ENCODE measurements at places on chromosomes 6 and 20. TPM values are rescaled to one million over a fixed set of nuclear protein-coding genes. Genes with fewer than 3 reads are reported as not detected.

GRCh38 chr6:84667252-84668213 is 96.9 kb downstream of the TBX18 start:
- no peak for DNase-seq

The TEAD3 gene
- total RNA-seq, result 51.3 TPM

GRCh38 chr20:62346398-62347150 is 20.5 kb downstream of the LAMA5 start:
- no peak for DNase-seq

- no peak for DNase-seq
Observed at GRCh38 chr20:10812759-10813327, 139.0 kb upstream of the JAG1 start.

DNA sequence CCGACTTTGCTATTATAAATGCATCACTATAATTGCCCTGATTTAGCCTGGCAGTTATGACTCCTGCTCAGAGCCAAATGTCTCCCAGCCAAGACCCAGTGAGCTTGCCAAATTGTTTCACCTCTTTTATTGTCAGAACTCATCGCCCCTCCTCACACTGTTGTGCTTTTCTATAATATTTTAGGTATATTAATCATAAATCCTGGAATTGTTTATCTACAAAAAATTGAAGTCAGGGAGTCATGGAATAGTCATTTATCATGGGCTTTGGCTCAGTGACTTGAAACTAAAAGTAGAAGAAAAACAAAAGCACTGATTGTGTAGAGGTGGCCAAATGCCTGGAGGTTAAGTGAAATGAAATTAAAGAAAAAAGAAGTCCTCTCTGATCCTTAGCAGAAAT is 85.6 kb downstream of the PFDN4 start:
- no peak for DNase-seq

The OLIG3 gene
- total RNA-seq, result not detected

DNA sequence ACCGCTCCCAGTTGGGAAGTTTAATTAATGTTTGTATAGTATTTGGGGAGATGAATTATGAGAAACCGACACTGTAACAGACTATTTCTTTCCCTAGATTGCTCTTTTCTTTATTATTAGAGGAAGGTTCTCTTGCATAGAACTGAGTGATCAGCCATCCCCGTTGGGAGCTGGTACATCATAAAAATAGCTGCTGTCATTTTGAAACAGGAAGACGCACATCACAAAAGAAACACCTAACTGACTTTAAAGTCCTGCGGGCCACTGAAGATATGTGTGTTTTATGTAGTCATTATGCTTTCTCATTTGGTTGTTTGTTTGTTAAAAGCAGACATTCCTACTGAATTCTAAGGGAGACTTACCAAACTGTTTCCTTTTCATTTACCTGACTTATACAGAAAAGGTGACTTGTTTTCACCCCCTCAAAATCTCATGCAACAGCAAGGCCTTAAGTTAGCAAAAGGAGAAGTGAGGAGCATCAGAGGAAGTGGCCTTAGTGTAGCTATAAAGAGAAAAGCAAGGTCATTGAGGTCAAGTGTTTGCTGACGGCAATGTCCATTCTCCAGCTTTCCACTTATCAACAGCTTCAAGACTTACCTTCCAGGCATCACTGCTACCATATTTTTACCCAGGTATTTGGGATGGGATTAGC is 91.0 kb downstream of the PKHD1 start:
- DNase-seq, result no peak

The LY6G6C gene
- total RNA-seq, result 218 TPM

GRCh38 chr6:5763871-5764270 is 242.9 kb downstream of the NRN1 start:
- DNase-seq, result peak; percentile 52

GRCh38 chr6:7568021-7568420 is 22.0 kb upstream of the SNRNP48 start:
- DNase-seq, result no peak

DNA sequence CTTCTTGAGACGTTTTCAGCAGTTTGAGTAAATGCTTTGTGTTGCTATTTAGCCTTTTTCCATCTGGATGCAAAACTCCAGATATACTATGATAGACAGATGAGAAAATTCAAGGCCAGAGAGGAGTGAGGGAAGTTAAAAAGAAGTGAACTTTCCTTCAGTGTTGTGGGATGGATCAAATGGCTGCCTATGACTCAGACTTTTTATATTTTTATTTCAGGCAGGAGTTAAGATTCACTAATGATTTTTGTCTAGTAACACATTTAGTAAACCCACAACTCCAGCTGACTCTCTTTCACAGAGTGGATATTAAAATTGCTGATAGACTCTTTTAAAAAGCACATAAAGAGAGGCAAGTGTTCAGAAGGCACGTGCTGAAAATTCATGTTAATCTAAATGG is 23.2 kb upstream of the PTCHD4 start:
- no peak for DNase-seq

DNA sequence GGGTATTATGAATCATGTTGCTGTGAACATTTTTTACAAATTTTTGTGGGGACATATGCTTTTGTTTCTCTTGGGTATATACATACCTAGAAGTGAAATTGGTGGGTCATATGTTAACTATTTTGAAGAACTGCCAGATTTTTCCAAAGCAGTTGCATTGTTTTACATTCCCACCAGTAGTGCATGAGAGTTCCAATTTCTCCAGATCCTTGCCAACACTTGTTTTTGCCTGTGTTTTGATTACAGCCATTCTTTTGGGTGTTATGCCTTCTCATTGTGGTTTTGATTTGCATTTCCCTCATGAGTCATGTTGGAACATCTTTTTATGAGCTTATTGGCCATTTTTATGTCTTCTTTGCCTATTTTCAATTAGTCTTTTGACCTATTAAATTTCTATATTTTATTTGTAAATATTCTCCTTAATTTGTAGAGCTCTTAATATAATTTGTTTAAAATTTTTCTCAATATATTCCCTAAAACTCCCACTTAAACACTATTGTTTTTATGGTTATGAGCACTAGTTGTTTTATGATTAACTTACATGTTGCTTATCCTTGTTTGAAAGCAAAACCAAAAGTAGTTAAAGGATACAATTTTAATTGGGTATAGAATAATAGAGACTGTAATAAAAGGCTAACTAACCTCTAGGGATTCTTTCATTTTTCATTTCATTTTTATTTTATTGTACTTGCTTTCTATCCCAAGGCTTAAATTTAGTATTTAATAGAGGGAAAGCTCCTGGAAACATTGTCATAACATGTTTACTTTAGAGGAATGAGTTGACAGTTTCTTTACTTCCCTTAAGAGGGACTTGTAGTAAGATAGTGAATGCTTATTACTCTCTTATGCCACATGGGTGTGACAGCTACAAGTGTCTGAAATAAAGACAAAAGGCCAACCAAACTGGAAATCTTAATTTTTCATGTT is 5.5 kb downstream of the UBR2 start:
- no peak for DNase-seq

GRCh38 chr6:56798163-56798562 is 155.5 kb upstream of the DST start:
- DNase-seq, result no peak

GRCh38 chr6:157155804-157156203 is 167.5 kb downstream of the TMEM242 start:
- DNase-seq, result no peak

The NOX3 gene
- not detected for total RNA-seq

- no peak for DNase-seq
Observed at GRCh38 chr6:73669005-73669404, 15.2 kb upstream of the SLC17A5 start.

GRCh38 chr20:48275286-48276020 is 490.2 kb upstream of the SULF2 start:
- DNase-seq, result no peak

DNA sequence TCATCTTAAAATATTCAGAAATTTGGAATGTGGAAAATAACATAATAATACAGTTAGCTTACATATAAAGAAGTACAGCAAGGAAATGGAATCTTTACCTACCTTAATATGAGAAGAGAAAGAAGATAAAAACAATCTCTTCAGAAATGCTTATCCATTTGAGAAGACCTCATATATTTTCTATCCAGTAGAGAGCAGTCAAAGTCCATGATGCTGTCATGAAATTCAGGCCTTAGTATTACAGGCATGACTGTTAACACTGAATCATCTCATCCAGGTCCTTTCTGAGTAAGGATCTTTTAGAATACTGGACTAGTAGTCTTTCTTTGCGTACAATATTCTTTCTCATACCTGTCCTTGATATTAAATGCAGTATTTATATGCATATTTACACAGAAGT is 713.4 kb downstream of the CD109 start:
- DNase-seq, result no peak

GRCh38 chr20:16129411-16129810 is 443.8 kb downstream of the KIF16B start:
- no peak for DNase-seq

The CD109 gene
- 35.9 TPM for total RNA-seq

GRCh38 chr20:50583442-50584150 is 73.4 kb downstream of the PTPN1 start:
- DNase-seq, result no peak

The SLC35B3 gene
- 5.6 TPM for total RNA-seq

- no peak for DNase-seq
Observed at GRCh38 chr6:14682812-14683211, 563.1 kb upstream of the JARID2 start.

DNA sequence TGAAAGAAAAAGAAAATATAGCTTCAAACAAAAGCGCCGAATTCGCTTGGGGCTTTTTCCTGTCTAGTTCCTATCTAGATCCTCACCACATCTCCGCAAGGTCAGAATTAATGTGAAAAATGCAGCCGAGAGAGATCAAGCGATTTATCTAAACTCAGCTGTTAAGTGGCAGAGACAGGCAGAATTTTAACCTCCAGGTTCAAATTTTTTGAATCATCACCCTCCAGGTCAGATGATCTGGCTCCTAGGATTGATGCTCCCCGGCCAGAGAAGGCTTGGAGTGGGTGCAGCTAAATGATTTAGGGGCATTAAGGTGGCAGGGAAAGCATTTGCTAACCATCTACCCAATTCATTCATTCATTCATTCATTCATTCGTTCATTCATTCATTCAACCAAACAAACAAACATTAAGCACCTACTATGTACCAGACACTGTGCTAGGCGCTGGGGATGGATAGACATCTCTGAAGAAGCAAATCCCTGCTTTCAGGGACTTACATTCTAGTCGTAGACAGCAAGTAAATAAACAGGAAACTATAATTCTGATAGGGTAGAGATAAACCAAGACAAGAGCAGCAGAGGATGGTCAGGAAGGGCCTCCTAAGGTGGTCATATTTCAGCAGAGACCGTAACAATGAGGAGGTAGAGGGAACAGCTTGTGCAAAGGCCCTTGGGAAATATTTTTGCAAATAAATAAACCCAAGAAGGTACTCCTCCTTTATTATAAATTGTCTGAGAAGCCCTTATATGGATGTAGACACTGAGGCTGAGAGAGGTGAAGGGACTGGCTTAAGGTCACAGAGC is 672 bp upstream of the UBE2V1 start:
- DNase-seq, result no peak

All from lower leg skin (tissue), 4 donors.